Astrocyte of the cerebellum (primary cell): ENCODE measurements at places on chromosomes 12 and 14.

DNA sequence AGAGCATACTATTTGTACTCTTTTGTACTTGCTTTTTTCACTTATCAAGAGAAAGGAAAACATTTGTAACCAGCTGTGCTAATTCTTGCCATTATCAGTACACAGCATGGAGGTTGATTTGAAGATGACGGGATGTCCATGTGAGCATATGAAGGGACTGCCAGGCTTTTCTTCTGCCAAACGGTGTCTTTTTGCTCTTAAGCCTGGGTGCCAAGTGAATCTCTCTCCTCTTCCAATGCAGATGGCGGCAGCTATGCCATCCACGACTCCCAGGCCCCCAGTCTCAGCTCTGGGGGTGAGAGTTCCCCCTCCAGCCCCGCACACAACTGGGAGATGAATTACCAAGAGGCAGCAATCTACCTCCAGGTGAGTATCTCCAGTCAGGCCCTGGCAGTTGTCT lies 38.9 kb downstream of the TPCN1 start:
- no peak for DNase-seq

DNA sequence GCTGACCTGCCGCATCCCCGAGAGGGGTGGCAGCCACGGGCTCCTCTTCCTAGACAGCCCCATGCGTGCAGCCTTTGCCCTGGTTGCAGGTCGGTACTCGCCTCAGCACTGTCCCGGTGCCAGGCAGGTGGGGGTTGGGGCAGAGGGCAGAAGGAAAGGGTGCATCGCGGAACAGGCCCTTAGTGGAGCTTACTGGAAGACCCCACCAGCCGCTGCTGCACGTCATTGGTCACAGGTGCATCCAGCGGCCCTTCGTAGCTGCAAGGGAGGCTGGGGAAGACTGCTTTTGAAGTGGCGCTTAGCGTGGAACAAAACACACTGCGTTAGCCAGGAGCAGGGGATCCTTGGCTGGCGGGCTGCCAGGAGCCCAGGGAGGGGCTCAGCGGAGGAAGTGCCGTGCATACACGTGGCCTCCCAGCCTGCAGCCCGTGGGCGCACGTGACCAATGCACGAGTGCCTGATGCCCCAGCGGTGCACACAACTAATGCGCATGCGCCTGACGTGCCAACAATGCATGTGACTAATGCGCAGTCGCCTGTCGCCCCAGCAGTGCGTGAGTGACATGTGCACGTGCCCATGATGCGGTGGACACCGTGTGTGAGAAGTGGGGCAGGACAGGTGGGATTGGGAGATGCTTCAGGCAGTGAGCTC lies 5.0 kb upstream of the EP400 start:
- no peak for DNase-seq

DNA sequence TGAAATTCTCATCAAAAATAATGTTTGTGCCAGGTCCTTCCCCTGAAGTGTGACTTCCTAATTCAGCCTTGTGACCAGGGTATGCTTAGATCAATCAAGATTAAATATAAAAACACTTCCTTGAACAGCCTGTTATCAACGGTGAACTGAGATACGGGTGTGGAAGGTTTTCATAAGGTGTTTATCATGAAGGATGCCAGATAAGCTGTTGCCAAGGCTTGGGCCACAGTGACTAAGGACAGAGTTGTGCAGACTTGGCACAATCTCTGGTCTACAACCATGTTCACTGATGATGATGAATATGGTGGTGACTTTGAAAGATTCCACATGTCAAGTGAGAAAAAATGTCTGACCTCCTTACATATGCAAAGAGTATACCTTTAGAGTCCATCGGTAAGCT lies 51.3 kb upstream of the LIN7A start:
- no peak for DNase-seq

- peak; percentile 3 for DNase-seq
Measured at GRCh38 chr12:92629349-92630065, 73.3 kb upstream of the PLEKHG7 start.

GRCh38 chr12:121634836-121635235 lies 8.5 kb downstream of the ORAI1 start:
- no peak for DNase-seq
